NCI-H1105 treated with DMSO at 0.1 percent for 48 hours (cell line): ENCODE measurements at places on chromosomes 16 and 17.

DNA sequence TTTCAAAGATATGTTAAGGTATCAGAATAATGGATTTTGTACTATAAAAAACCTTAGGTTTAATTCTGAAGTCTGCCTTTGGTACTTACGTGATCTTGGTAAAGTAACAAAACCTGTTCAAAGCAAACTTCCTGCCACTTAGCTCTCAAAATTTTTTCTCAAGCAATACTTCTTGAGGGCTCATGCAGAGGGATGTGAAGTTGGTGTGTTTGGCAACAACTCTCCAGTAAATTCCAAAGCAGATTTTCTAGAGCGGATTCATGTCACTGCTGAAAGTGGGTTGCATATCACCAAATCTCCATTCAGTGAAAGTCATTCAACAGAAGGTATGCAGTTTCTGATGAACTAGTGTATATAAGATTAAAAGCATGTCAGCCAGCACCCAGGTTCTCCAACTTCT, 856.7 kb downstream of the CDH8 start:
- no peak for DNase-seq

DNA sequence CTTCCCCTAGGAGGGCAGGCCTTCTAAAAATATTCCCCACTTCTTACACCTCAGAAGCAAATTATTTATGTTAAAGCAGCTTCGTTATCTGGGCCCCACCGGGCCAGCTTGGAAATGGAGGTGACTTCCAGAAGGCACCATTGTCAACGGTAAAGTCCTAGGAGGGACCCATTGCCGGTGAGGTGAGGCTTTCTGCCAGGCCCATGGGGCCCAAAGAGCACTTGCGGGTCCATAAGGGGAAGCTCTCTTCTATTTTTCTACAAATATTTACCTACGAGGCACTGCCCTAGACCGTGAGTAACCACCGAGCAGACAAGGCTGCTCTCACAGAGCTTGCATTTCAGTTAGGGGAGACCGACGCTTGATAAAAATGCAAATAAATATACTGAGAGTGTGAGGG, 41.5 kb downstream of the C16orf78 start:
- no peak for DNase-seq

GRCh38 chr17:45190503-45191255, 29.0 kb downstream of the HEXIM2 start:
- no peak for DNase-seq

- DNase-seq, result peak; percentile 14
Measured at GRCh38 chr16:1414532-1415260, at the start of gene UNKL. Gene UNKL (minus strand): TSS chr16:1414704. CDS start chr16:1414691, 13 bp downstream.

GRCh38 chr16:1048442-1049112, 24.0 kb upstream of the SSTR5 start:
- DNase-seq, result no peak

DNA sequence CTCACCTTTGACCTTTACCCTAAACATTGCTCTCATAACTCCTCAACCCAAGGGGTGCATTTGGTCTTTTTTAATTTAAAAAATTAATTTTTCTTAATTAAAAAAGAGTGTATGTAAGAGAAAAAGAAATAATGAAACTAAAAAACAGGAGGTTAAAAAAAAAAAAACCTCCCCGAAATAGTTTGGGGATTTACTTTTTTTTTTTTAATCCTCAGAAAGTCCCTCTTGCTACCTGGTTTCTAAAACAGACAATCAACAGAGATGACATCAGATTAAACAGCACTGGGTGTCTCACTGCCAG, 301.3 kb downstream of the SOX9 start:
- DNase-seq, result no peak

DNA sequence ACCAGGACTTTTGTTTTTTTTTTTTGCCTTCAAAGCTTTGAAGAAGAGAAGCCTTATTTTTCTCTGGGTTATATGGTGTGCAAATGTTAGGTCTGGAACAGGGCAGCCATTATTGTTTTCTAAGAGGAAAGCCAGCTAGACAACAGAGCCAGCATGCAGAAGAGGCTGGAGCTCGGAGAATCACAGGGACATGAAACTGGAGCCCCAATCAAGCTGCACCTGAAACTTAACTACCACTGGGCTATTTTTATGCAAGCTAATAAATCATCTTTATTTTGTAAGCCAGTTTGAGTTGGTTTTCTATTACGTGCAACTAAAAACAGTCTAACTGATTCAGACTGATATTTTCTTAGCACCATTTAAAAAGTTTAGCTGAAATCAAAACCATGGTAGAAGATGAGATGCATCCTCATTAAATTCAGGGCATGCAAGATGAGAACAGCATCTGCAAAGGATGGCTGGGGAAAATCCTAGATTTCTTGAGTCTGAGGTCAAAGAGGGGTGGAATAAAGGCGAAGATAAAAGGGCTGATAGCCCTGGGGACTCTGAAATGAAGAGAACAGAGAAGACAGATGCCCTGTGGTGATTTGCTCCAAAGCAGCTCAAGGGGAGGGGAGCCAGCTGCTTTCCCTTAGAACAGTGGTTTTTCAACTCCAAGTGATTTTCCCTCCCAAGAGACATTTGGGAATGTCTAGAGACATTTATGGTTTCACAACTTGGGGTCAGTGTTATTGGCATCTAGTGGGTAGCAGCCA, 177.1 kb upstream of the WSCD1 start:
- DNase-seq, result no peak

DNA sequence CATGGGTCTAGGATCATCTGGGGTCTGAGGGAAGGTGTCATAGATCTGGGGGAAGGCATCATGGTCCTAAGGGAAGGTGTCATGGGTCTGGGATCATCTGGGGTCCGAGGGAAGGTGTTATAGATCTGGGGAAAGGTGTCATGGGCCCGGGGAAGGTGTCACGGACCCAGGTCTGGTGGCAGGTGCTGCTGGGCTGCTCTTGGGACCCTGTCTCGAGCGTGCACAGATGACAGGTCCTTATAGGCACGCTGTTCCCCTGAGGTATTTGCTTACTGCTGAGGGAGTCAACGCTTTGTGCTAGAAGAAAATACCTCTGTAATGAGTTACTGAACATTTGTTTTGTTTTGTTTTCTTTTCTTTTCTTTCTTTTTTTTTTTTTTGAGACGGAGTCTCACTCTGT, 1.4 kb downstream of the RAB40C start:
- no peak for DNase-seq

DNA sequence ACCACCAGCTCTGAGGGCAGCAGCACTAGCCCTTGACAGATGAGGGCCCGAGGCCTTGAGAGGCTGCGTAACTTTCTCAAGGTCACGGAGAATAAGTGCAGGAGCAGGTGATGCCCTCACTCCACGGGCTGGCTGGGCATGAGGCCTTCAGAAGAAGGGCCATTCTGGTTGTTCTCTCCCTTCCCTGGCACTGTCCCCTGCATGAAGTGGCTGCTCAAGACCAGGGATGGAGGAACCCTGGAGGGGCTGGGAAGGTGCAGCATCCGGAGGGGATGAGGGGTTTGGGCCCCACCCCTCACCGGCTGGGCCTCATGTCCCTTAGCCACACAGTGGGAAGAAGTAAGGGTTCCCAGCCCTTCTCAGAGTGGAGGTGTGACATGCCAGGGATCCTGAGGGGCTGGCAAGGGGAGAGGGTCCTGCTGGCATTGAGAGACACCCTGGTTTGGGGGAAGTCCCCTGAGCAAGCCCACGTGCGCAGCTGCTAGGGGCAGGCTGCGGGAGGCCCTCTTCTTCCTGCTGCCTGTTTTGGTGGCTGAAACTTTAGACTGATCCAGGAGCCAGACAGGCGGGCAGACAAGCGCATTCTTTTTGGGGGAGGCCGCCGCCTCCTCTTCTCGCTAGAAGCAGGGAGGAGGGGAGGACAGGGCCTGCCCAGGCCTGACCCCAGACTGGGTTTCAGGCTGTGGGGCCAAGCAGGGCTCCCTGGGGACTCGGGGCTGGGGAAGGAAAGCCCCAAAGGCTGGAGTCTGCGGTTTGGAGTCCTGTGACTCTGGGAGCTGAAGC, 74.0 kb downstream of the N4BP1 start:
- DNase-seq, result peak; percentile 86

GRCh38 chr17:8015957-8016631, 13.7 kb downstream of the GUCY2D start:
- peak; percentile 10 for DNase-seq

DNA sequence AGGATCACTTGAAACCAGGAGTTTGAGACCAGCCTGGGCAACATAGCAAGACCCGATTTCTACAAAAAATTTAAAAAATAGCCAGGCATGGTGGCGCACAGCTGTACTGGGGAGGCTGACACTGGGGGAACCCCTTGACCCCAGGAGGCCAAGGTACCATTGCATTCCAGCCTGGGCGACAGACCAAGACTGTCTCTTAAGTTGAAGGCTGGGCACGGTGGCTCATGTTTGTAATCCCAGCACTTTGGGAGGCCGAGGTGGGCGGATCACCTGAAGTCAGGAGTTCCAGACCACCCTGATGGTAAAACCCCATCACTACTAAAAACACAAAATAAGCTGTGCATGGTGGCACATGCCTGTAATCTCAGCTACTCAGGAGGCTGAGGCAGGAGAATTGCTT, 74.9 kb downstream of the LITAF start:
- no peak for DNase-seq

- no peak for DNase-seq
Measured at GRCh38 chr16:68563631-68564381, 24.7 kb downstream of the ZFP90 start.

GRCh38 chr16:71852561-71852960, 6.8 kb downstream of the ATXN1L start:
- no peak for DNase-seq

DNA sequence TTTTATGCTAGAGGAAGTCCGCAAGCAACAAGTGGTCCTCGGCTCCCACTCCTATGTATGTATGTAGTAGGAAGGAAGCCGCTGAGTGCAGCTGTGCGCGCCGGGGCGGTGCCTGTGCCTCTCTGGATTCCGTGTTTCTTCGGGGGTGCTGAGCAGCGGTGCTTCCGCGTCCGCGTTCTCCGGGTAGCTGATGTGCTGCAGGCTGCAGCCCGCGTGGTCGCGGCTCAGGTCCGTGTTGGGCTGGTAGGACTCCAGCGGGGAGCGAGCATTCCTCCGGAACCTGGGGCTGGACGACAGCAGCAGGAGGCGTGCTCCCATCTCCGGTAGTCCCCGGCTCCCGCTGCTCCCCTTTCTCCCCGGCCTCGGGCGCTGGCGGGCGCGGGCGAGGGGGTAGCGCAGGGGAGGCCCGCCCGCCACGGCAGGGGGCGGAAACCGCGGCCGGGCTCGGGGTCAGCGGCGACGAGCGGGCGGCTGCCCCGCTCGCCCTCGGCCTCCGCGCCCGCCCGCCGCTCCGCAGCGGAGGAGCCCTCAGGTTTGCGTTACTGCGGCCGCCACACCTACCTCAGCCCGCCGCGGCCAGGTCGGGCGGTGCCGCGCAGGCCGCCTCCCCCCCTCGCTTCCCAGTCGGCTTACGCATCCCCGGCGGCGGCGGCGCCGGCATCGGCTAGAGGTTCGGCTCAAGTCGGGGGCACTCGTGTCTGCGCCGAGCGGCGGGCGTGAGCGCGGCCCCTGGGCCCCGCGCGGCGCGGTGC, 487 bp downstream of the C17orf67 start:
- peak; percentile 68 for DNase-seq

DNA sequence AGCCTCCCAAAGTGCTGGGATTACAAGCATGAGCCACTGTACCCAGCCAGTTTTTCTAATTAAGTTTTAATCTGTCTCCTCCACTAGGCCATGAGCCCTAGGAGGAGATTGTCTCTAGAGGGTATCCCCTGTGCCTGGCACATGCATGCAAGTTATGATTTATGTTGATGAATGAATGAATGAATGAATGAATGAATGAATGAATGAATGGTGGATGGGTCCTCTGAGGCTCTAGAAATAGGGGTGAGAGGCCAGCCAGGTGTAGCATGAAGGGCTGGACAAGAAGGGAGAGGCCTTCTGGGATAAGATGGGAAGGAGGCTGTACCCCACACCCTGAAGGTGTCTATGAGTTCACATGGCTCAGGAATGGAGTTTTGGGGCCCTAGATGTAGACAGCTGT, 48.8 kb downstream of the EMP2 start:
- DNase-seq, result no peak

GRCh38 chr17:489758-490329, 137.2 kb upstream of the RPH3AL start:
- no peak for DNase-seq

DNA sequence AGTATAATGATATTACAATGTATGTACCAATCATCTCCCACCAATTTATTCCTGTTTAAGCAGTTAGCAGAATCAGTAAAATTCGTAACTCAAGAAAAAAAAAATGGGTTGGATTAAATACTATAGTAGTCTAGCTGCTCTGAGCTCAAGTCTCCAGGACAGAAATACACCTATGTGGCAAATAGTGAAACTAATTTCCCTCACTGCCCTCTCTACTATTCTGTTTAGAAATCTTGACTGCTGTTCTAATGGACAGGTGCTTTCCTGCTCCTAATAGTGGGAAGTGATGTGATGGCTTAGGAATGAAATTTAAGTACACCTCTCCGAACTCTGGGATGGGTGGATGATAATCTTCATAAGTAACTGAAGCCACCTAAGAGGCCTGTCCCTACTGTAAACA, 175.7 kb downstream of the KCNJ2 start:
- no peak for DNase-seq

DNA sequence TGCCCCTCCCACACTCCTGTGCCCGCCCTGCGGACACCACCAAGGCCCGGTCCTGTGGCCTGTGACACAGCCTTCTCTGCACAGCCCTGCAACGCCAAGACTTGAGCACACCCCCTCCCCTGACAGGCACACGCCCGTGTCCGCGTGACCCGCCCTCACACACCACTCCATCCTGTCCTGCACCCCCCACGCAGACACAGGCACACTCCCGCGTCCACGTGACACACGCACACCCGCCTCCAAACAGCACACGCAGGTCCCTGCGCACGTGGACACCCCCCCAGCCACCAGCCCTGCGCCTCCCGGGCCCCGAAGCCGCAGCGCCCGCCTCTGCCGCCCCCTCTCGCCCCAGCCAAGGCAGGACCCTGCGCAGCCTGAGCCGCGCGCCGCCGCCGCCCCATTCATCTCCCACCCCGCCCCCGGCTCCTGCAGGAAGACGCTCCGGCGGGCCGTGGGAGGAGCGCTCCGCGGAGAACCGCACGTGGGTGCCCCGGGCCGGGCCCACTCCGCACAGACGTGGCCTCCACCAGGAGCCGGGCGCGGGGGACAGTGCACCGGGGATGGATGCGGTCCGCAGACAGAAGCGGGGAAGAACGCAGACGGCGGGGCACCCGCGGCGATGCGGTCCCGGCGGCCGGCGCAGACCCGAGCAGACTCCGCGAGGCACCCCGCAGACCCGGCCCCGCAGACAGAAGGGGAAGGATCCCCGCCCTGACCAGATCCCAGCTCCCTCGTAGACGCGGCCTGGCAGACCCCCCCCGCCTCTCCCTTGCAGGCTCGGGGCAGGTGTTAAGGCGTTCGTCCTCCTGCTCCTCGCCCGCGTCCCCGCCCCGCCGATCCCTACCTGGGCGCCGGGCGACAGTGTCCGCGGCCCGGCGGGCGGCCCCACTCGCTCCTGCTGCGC, 506 bp downstream of the CAMKK1 start:
- peak; percentile 19 for DNase-seq

- DNase-seq, result no peak
Measured at GRCh38 chr16:24135624-24136565, 120.2 kb upstream of the CACNG3 start.

DNA sequence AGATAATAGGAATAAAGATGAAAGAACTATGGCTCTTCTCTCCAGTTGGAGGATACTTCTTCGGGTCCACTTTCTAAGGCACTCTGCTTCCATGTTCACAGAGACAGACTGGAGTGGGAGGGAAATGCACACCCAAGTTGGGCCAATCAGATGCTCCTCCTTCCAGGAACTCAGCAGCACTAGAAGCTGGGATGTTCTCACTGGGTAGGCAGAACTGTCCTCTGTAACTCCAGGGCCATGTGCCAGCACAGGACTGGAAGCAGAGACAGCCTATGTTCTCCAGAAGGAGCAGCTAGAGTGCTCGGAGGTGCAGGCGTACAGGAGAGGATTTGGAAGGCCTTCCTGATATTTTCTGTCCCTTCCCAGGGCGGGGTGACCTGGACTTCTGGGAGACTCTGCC, 49.9 kb upstream of the SREBF1 start:
- DNase-seq, result no peak
